ENCODE measurements at places on chromosomes 1 and 21. TPM values are rescaled to one million over a fixed set of nuclear protein-coding genes. Genes with fewer than 3 reads are reported as not detected.

GRCh38 chr1:227417756-227418480 is 99.6 kb upstream of the CDC42BPA start:
- no peak for DNase-seq
- no peaks in the 10 kb centered on the region for H3K36me3 ChIP-seq
- H3K27ac ChIP-seq = no peak overlapping the region
- H3K4me1 ChIP-seq = no peaks in the 10 kb centered on the region
- peaks cover 13% of the 10 kb centered on the region for H3K27me3 ChIP-seq
- H3K4me3 ChIP-seq = no peak overlapping the region

DNA sequence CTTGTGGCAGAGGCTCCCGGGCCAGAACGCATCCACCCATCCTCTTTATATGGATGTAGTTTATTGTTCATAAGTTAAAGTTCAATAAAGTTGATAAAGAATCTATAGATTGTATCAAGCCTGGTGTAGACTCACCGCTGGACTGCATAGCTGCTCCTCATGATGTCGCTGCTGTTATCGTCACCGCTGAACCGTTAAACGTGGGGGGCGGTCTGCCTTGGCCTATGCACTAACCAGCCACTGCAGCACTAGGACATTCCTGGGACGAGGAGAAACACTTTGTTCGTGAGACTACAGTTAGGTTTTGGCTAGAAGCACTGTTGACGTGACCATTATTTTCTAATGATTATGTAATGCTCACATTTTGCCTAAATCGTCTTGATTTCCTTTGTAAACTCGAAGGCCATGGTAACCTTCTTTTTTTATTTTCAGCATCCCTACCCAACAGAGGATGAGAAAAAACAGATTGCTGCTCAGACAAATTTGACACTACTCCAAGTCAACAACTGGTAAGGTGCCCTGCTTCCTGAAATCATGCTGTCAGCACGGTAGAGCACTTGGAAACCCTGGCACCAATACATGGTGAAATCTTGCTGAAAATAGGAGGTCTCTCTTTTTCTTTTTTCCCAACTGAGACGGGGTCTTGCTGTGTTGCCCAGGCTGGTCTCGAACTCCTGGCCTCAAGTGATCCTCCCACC is 50.2 kb downstream of the PKNOX1 start:
- H3K4me3 ChIP-seq = no peak overlapping the region
- H3K27ac ChIP-seq = no peak overlapping the region
- peaks cover 21% of the 10 kb centered on the region for H3K36me3 ChIP-seq
- no peaks in the 10 kb centered on the region for H3K4me1 ChIP-seq

DNA sequence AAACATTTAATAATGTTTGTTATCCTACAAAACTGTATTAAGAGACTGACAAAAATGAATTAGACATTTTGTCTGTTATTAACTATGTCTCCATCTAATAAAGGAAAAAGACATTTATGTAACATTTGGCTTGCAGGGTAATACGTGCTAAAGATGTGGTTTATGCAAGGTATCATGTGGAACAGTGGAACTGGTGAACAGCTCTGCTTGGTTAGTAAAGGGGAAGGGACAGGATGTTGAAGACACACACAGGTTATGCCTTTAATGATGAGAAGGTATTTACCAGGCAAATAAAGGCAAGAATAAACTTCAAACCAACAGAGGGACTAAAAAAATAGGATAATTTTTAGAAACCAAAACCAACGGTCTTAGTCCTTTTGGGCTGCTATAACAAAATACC is 93.1 kb downstream of the UCHL5 start:
- DNase-seq = no peak
- H3K4me3 ChIP-seq = no peak overlapping the region
- peaks cover 3% of the 10 kb centered on the region for H3K4me1 ChIP-seq
- H3K27me3 ChIP-seq = no peaks in the 10 kb centered on the region
- H3K36me3 ChIP-seq = no peaks in the 10 kb centered on the region

The RGS18 gene
- total RNA-seq = not detected

The ALX3 gene
- total RNA-seq = not detected

DNA sequence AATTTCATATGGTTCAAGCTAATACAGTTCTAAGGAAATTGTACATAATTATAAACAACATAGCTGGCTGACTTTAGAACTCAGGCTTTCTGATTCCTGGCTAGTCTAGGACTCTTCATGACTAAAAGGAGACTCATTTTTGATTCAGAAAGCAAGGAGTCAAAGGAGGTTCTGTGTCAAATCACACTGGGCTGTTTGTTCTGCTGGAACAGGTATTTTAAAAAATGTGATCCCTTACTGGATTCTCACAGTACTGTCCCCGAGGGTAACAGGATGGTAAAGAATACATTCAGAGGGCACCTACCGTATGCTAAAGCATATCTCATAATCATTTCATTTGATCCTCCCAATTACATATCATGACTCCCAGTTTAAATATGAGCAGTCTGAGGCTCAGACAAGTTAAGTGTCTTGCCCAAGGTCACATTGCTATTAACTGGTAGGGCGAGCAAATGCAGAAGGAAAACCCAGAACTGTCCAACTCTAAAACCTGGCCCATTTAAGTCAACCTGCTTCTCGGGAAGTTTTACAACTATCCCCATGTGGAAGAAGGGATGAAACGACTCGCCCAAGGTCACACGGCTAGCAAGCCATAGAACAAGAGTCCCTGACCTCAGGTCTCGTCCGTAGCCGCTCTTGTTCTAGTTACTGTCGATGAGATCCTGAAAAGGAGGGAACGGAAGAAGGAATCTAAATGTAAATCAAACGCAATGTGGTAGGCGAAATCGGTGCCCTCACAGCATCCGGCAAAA is 675 bp downstream of the MYSM1 start:
- H3K4me3 ChIP-seq = peak overlapping the region; percentile 89
- DNase-seq = no peak
- H3K4me1 ChIP-seq = peaks cover 7% of the 10 kb centered on the region
- peaks cover 13% of the 10 kb centered on the region for H3K36me3 ChIP-seq

All from activated CD8-positive, alpha-beta T cell treated with anti-CD3 and anti-CD28 coated beads for 36 hours (primary cell).